Esophagus squamous epithelium (tissue), 5 donors: ENCODE measurements at places on chromosomes 1 and 21.

- DNase-seq = no peak
These were observed 193.2 kb downstream of the TGFB2 start for GRCh38 chr1:218538341-218538740.

- DNase-seq = no peak
These were observed 149.9 kb upstream of the C1orf105 start for GRCh38 chr1:172270605-172271004.

DNA sequence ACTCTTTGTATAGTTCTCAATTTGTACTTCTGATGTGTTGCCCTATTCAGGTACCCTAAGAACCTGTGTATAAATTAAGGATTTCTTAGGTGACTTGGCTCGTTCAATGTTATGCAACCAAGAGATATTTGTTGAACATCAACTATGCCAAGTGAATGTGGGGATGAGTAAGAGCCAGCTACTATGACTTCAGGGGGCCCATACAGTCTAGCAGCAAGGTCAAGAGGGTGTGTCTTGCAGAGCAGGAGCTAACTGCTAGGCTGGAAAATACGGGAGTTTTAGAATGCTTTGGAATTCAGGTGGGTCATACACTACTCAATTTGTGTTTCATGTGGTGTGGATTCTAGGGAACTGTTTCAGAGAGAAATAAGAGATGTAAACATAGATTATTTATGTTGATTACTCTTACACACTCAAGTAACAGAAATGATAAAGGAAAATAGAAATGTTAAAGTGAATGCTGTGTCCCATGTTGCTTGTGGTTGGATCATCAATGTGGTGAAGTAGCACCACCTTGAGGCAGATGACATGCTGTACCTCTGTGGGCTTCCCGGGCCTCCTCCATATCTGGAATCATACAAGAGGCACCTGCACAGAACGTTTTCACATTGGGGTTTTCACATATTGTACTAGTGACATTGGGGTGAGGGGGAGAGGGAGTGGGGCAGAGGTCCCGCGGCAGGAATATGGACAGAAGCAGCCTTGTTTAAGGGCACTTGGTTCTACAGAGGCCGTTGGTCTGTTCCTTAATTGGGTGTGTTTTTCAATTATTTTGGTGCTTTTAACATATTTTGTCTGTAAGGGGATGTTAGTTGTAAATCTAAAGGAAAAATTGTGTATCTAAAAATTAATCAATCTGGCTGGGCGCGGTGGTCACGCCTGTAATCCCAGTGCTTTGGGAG lies 12.4 kb downstream of the ARPC5 start:
- no peak for DNase-seq

- no peak for DNase-seq
These were observed 157.1 kb upstream of the NRIP1 start for GRCh38 chr21:15221799-15222386.

GRCh38 chr1:114022877-114023276 lies 43.6 kb downstream of the OLFML3 start:
- DNase-seq = no peak

DNA sequence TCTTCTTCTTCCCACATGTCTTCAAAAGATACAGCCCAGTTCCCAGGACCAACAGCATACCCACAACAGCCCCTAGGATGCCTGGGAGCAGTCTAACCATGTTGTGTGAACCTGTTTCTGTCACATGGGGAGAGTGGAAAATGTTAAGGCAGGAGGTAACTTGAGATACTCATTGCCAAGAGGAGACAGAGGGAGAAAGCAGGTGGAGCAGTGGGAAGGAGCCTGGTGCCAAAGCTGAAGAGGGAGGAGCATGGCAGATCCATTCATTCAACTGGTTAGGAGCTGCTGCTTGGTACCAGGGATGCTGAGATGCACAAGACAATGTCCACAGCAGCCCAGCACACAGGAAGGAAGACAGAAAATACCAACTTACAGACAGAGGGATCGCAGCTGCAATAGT lies 149.8 kb upstream of the ETV3 start:
- no peak for DNase-seq

DNA sequence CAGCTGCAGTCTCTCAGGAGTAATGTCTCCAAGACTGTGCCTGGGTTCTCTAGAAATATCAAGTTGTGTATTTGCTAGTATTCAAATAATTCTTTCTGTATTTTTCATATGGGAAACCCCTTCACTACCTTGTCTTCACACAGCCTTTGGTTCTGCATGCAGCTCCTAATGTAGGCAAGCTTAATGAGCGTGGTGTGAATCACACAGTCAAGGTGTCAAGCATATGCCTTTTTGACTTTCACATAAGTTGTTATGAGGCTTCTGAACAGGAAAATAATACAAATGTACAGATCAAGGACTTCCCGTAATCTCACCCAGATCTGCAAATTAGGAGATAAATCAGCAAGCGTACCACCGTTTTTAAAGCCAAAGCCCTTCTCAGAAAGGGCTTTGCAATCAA lies at the start of gene FCRL3:
TSS of gene FCRL3 (minus strand) at position 38 of the 400 bp plus-strand sequence. CDS start 280 bp downstream, outside the sequence.
- DNase-seq = no peak

DNA sequence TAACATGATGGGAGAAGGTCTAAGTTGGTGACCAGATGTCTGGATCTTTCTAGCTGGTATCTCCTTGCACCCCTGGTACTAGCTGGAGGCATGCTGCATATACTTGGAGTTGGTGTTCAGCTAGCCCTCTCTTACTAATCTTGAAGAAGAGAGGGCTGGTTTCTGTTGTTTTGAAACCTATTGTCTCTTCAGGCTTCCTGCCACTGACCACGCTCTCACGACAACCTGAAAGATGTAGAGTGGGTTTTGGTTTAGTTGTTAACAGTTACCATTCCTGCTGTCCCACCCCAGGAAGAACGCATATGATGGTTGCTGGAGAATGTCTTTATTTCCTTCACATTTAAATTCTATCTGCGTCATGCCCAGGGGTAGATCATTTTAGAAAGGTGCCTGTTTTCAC lies 3.6 kb downstream of the MAN1C1 start:
- no peak for DNase-seq

- DNase-seq = no peak
These were observed 8.6 kb downstream of the CLDN14 start for GRCh38 chr21:36471254-36471723.

DNA sequence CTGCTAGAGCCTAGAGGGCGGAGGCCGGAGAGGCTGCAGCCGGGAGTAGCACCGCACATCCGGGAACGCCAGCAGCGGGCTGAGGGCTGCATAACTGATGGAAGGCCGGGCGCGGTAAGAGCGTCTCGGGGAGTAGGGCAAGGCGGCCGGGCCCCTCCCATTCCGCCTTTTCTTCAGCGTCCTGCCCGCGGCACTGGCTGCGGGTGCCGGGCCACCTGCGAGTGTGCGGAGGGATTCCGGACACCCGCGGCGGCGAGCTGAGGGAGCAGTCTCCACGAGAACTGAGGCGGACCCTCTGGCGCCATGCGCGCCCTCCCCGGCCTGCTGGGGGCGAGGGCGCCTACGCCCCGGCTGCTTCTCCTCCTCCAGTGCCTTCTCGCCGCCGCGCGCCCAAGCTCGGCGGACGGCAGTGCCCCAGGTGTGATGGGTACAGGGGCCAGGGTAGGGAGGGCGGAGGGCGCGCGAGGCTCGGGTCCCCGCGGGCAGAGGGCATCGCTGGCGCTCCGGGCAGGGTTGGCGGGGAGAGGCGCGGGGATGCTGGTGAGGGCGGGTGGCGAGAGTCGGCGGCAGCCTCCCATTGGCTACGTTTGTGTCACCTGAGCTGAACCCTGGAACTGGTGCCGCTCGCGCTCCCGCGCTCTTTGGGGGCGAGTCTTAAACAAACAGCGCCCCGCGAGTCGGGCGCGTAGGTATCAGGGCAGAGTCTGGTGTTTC lies 334.4 kb downstream of the SRGAP2C start:
- DNase-seq = no peak

GRCh38 chr21:42148097-42148496 lies 70.8 kb upstream of the ABCG1 start:
- no peak for DNase-seq

DNA sequence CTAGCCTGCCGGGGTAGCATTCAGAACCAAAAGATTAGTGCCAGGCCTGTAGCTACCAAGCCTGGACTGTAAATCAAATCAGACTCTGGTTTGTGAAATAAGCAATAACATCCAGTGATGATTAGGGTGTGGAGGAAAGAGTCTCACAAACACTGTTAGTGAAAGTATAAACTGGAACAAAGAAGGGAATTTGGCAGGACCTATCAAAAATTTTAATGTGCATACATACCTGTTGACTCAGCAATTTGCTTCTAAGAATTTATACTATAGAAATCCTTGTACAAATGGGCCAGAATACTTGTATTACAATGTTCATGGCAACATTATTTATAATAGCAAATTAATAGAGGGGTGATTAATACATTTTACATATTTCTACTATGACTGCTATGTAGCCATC lies 109.8 kb upstream of the WARS2 start:
- no peak for DNase-seq

- no peak for DNase-seq
These were observed 862 bp downstream of the GSTM3 start for GRCh38 chr1:109739738-109740614.

DNA sequence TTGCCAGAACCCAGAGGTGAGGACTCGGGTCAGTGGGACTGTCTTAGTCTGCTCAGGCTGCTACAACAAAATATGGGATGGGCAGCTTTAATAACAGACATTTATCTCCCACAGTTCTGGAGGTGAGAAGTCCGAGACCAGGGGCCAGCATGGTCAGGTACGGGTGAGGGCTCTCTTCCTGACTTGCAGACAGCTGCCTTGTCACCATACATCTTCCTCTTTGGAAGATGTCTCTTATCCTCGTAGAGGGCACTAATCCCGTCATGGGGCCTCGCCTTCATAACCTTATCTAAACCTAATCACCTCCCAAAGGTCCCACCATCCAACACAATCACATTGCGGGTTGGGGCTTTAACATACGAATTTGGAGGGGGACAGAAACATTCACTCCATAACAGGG lies 51.9 kb downstream of the GLUL start:
- DNase-seq = no peak

GRCh38 chr1:221405146-221405545 lies 336.7 kb downstream of the DUSP10 start:
- no peak for DNase-seq

DNA sequence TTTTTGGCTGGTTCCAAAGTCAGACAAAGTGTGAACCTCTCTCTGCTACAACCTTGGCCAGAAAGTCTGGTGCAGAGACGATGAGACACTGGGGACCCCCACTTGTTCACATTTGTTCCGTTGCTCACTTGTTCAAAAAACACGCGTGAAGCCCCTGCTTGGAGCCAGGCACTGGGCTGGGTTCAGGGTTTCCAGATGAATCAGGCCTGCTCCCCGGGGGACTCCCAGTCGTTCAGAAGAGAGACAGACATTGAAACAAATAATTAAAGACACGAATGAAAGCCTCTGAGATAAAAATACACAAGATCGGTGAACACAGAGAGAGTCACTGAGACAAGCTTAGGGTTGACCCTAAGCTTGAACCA lies 101.5 kb upstream of the RUNX3 start:
- DNase-seq = no peak

DNA sequence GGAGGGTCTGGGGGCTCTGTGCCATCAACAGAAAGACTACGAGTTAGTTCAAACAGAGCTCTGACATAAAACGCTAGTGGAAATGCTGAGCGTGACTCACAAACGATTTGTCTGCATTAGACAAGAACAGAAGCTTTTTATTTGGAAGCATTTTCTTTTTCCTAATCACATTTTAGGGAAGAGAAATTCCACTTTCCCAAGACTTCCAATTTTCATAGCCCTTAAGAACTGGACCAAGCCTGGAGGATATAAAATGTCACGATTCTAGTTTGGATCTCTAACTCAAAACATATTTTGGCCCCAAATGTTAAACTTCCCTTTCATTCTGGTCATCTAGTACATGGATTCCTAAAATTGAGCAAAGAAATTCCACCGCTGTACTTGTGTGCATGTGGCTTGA lies 320.0 kb downstream of the PCP4 start:
- no peak for DNase-seq

DNA sequence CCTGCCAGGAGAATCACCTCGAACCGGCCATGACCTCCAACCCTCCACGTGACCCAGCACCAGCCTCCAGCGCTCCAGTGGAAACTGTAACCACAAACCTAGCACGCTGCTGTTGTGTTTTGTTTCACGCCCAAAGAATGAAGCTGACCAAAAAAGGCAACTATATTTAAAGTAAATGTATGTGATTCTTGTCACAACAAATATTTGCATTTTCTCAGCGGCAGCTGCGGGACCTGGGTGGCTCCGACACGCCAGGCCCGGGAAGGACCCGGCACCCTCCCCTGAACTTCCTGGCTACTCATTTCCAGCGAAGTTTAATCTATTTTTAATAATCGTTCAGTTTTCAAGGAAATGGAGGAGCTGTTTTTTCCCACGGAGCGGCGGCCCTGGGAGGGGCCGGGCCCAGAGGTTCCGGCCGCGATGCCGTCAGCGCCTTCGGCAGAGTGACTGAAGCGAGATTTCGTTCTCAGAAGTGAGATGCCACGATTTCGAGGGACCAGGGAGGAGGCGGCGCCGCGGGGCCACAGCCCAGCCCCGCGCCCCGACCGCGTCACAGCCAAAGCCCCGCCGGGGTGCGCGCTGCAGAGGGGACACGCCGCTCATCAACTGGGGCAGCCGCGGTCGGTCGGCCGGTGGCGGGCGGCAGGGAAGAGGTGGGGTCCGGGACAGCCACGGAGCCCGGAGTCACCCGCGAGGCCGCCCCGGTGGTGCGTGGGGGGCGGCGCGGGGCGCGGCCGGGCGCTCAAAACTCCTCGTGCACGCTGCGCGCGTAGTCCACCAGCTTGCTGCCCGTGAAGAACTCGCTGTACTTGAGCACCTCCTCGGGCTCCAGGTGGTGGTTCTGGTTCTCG lies 3.0 kb upstream of the TNFRSF4 start:
- DNase-seq = no peak

GRCh38 chr21:25528515-25528914 lies 78.8 kb downstream of the MRPL39 start:
- DNase-seq = no peak

DNA sequence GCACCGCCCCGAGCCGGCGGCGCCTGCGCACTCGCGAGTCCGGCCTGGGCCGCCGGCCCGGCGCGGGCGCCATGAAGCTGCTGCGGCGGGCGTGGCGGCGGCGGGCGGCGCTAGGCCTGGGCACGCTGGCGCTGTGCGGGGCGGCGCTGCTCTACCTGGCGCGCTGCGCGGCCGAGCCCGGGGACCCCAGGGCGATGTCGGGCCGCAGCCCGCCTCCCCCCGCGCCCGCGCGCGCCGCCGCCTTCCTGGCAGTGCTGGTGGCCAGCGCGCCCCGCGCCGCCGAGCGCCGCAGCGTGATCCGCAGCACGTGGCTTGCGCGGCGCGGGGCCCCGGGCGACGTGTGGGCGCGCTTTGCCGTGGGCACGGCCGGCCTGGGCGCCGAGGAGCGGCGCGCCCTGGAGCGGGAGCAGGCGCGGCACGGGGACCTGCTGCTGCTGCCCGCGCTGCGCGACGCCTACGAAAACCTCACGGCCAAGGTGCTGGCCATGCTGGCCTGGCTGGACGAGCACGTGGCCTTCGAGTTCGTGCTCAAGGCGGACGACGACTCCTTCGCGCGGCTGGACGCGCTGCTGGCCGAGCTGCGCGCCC lies at the start of gene B3GALT6:
TSS of gene B3GALT6 (plus strand) at position 30 of the 588 bp plus-strand sequence. CDS start at position 72, 42 bp downstream.
- no peak for DNase-seq

GRCh38 chr1:233916706-233917105 lies 12.2 kb downstream of the SLC35F3 start:
- no peak for DNase-seq
